ENCODE measurements at places on chromosomes 1 and 21. TPM values are rescaled to one million over a fixed set of nuclear protein-coding genes. Genes with fewer than 3 reads are reported as not detected.
A peak's percentile ranks its signal among the peaks of the same experiment; 100 is the strongest.

CFAP45 gene
- total RNA-seq = 1.9 TPM

FMOD gene
- 45.1 TPM for total RNA-seq

FNDC10 gene
- 7.4 TPM for total RNA-seq

SPSB1 gene
- total RNA-seq = 29.0 TPM

PRRX1 gene
- 25.9 TPM for total RNA-seq

BRDT gene
- total RNA-seq = not detected

CD244 gene
- 3.0 TPM for total RNA-seq

ZNF644 gene
- total RNA-seq = 51.9 TPM

OR2AK2 gene
- not detected for total RNA-seq

GPR161 gene
- total RNA-seq = 14.5 TPM

GPR153 gene
- 16.9 TPM for total RNA-seq

KRTAP19-7 gene
- not detected for total RNA-seq

ZNF684 gene
- total RNA-seq = 4.7 TPM

ETV3 gene
- 39.2 TPM for total RNA-seq

TMOD4 gene
- not detected for total RNA-seq

DNA sequence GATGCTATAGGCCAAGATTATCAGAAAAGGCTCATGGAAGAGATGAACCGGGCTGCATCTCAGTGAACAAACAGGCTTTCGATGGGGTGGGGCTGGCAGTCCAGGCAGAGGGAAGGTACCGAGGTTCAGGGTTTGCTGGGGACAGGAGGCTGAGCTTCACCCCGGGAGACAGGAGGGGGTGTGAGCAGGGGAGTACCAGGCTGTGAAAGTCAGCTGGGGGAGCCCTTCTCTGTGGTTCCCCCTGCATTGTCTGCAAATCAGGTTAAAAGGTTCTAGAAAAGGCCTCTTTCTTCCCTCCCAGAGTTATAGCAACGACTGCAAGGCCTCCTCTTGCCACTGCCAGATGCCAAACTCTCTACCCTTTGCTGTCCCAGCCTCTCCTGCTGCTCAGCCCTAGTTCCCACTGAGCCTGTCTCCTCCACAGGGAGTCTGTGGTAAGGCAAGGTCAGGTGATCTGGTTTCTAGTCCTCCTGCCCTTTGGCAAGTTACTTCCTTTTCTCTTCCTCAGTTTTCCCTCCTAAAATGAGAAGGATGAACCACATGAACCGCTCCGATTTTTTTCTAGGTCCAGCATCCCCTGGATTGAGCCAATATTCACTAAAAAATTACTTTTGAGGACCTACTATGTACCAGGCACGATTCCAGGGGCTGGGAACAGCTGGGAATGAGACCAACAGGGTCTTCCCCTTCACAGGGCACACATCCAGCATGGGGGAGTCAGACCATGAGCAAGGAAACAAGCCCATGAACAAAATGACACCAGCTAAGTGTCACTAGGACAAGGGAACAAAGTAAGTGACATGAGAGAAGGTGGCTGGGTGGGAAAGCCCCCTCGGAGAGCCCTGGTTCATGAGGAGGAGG lies 7.2 kb downstream of the LAD1 start:
- no peak for DNase-seq
- H3K36me3 ChIP-seq = no peaks in the 10 kb centered on the region
- H3K4me3 ChIP-seq = no peak overlapping the region
- H3K27ac ChIP-seq = no peak overlapping the region
- H3K4me1 ChIP-seq = no peaks in the 10 kb centered on the region

- H3K4me3 ChIP-seq = no peak overlapping the region
- DNase-seq = no peak
- H3K4me1 ChIP-seq = peaks cover 18% of the 10 kb centered on the region
These were observed 28.0 kb downstream of the TMEM51 start for GRCh38 chr1:15181564-15181963.

- no peaks in the 10 kb centered on the region for H3K36me3 ChIP-seq
- no peak overlapping the region for H3K27ac ChIP-seq
- DNase-seq = no peak
- H3K27me3 ChIP-seq = no peaks in the 10 kb centered on the region
- H3K4me1 ChIP-seq = no peaks in the 10 kb centered on the region
- H3K4me3 ChIP-seq = no peak overlapping the region
These were observed 10.5 kb upstream of the COP1 start for GRCh38 chr1:176217461-176218099.

GRCh38 chr1:47415728-47416318 lies at the start of gene FOXE3:
Gene FOXE3 (plus strand): TSS chr1:47416285. CDS start chr1:47416316, 31 bp downstream.
- no peak for DNase-seq
- no peak within 1 kb of the TSS for H3K27ac ChIP-seq
- no peaks in the 10 kb centered on the region for H3K4me1 ChIP-seq
- peaks cover 30% of the 10 kb centered on the region for H3K27me3 ChIP-seq
- no peak within 1 kb of the TSS for H3K4me3 ChIP-seq

DNA sequence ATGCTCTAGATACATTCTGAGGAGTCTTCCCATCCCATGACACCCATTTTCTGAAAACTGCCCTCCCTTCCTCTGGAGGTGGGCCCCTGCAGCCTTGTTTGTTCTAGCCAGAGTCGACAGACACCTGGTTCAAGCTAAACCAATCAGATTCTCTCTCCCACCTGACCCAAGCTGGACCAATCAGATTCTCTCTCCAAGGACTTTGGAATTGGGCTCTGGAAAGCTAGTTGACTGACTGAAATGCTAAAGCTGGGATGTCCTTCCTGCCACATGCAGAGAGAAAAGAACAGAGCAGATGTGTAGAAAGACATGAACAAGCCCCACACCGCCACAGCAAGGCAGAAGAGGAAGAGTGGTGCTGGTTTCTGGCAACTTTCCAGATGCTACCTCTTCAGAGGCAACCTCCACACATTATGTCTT lies 24.6 kb downstream of the ASAP3 start:
- DNase-seq = no peak
- H3K4me1 ChIP-seq = peaks cover 6% of the 10 kb centered on the region
- no peak overlapping the region for H3K27ac ChIP-seq
- H3K36me3 ChIP-seq = no peaks in the 10 kb centered on the region

GRCh38 chr1:158251163-158251562 lies 3.1 kb upstream of the CD1A start:
- no peak overlapping the region for H3K4me3 ChIP-seq
- H3K36me3 ChIP-seq = no peaks in the 10 kb centered on the region
- DNase-seq = no peak
- H3K4me1 ChIP-seq = no peaks in the 10 kb centered on the region

- H3K27me3 ChIP-seq = no peaks in the 10 kb centered on the region
- peaks cover 12% of the 10 kb centered on the region for H3K4me1 ChIP-seq
- DNase-seq = no peak
- no peak overlapping the region for H3K4me3 ChIP-seq
These were observed 28.9 kb downstream of the EPHX1 start for GRCh38 chr1:225838793-225839192.

DNA sequence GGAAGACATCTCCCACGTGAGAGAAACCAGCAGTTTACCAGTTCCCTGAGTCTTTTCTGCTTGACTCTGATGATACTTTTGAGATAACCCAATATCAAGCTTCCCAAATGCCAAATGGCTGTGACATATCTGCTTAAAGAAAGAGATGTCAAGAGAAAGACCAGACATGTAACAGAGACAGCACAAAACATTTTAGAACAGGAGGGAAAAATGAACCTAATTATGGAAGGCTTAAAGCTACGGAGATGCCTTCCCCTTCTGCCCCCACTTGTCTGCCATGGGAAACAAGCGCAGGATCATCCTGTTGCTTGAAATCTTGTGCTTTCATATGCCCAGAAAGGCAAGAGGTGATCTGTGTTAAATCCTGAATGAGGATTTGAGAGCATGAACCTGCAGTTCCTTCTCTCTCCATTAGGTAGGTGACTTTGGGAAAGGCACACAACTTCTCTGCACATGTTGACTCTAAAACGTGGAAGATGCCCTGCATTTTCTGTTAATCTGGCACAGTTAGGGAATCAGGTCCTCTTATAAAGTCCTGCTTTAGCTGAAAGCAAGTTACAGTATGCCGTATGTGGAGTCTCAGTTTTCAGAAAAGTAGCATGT lies 46.7 kb upstream of the MTR start:
- H3K27me3 ChIP-seq = no peaks in the 10 kb centered on the region
- H3K36me3 ChIP-seq = no peaks in the 10 kb centered on the region
- no peak overlapping the region for H3K27ac ChIP-seq
- no peak for DNase-seq
- H3K4me1 ChIP-seq = no peaks in the 10 kb centered on the region

DNA sequence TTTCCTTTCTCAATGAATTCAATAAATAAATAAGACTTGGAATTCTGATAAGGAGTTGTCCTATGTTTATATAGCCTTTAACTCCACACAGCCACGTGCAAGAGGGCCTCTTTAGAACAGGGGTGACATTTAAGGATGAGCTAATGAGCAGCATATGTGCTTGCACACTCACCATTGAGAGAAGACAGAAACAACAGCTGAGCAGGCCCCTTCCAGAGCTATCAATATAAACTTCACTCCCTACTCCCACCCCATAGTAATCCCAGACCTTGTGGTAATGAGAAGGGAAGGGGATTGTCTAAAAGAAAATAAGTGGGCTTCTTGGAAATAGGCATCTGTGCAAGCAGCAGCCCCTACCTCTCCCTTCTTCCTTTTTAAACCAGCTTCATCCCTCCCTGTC lies 176.0 kb downstream of the SEC16B start:
- H3K27ac ChIP-seq = no peak overlapping the region
- DNase-seq = no peak
- H3K36me3 ChIP-seq = no peaks in the 10 kb centered on the region
- H3K4me3 ChIP-seq = no peak overlapping the region
- H3K4me1 ChIP-seq = no peaks in the 10 kb centered on the region

GRCh38 chr1:60118085-60118484 lies 44.5 kb upstream of the C1orf87 start:
- no peaks in the 10 kb centered on the region for H3K36me3 ChIP-seq
- no peaks in the 10 kb centered on the region for H3K27me3 ChIP-seq
- no peak for DNase-seq
- H3K4me3 ChIP-seq = no peak overlapping the region
- no peak overlapping the region for H3K27ac ChIP-seq
- no peaks in the 10 kb centered on the region for H3K4me1 ChIP-seq

DNA sequence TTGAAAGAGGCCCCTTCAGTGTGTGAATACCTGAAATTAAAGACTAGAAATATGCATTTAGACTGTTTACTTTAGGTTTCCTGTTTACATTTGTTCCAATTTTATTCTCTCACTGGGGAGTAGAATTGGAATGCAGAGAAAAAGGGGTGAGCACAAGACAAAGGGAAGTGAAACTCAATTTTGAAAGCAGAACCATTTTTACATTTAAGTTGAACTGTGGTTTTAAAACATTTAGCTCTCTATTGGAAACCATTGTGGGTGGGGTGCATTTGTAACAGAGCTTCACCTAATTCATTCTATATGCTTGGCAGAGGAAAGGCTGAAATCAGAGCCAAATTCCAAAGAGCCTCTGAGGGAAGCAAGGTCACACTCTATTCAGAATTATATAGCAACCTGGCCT lies 235.3 kb upstream of the C1orf105 start:
- H3K27ac ChIP-seq = no peak overlapping the region
- H3K36me3 ChIP-seq = no peaks in the 10 kb centered on the region
- H3K4me3 ChIP-seq = no peak overlapping the region
- no peak for DNase-seq
- H3K4me1 ChIP-seq = peaks cover 30% of the 10 kb centered on the region

DNA sequence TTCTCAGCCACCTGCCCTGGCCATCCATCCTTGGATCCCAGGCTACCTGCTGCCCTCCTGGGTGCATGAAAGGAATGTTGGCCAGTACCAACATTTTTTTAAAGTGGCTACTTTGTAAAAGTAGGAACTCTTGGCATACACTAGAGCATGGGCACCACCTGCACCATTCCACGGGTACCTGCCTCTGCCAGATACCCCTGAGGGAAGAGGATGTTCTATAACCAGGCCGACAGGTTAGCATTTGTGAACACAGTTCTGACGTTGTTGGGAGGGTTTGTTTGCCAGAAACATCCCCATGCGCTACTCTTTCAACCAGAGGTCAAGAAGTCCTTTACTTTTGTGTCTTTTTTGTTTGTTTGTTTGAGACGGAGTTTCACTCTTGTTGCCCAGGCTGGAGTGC lies 43.0 kb downstream of the EVA1C start:
- H3K27me3 ChIP-seq = no peaks in the 10 kb centered on the region
- peaks cover 32% of the 10 kb centered on the region for H3K36me3 ChIP-seq
- no peak overlapping the region for H3K27ac ChIP-seq
- no peak for DNase-seq
- H3K4me1 ChIP-seq = peaks cover 34% of the 10 kb centered on the region

DNA sequence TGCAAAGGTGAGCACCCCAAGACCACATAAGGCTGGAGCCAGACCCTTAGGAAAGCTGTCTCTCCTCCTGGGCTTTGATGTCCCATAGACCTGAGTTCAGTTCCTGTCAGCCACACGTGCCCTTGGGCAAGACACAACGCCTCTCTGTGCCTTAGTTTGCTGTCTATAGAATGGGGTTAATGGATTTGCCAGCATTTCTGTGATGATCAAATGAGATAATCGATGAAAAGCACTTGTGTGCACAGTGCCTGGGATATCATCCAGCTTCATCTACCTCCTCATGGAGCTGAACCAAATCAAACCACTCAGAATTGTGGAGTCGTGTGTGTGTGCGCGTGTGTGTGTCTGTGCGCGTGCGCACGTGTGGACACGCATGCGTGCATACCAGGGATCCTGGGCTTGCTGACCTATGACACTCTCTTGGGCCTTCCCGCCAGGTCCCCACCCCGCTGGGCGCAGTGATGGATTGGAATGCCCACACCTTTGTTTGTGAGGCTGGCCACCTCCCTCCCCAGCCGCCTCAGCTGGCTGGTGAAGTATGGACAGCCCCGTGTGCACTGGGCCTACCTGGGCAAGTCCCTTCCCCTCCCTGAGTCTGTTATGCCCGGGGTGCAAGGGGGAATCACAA lies 5.2 kb downstream of the TTC22 start:
- H3K4me3 ChIP-seq = no peak overlapping the region
- H3K27ac ChIP-seq = no peak overlapping the region
- no peaks in the 10 kb centered on the region for H3K4me1 ChIP-seq
- no peak for DNase-seq

DNA sequence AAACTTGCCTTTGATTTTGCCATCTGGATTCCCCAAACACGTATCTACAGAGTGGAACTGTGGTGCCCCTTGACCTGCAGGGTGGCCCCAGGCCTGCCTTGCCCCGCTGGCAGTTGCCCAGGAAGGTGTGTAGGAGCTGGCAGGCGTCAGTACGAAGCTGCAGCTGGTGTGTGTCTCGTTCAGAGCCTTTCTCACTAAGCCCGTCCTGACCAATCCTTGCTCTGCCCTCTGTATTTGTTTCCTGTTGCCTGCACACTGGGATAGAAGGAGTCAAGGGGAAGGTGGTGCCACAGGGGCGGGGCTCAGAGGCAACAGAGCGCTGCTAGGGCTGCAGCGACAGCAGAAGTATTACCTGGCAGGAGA lies 5.2 kb upstream of the VSIG8 start:
- no peaks in the 10 kb centered on the region for H3K36me3 ChIP-seq
- H3K4me1 ChIP-seq = no peaks in the 10 kb centered on the region
- H3K27ac ChIP-seq = peak overlapping the region; percentile 49
- H3K27me3 ChIP-seq = no peaks in the 10 kb centered on the region
- DNase-seq = peak; percentile 86

GRCh38 chr21:43348801-43349261 lies 78.1 kb downstream of the SIK1 start:
- H3K27me3 ChIP-seq = no peaks in the 10 kb centered on the region
- no peak for DNase-seq
- H3K4me3 ChIP-seq = no peak overlapping the region
- no peaks in the 10 kb centered on the region for H3K36me3 ChIP-seq
- H3K27ac ChIP-seq = no peak overlapping the region

Measured in upper lobe of right lung (tissue), 1 donor.